ENCODE measurements at places on chromosomes 13 and 19. TPM values are rescaled to one million over a fixed set of nuclear protein-coding genes. Genes with fewer than 3 reads are reported as not detected.

The PLVAP gene
- 174 TPM for total RNA-seq

The RNF225 gene
- total RNA-seq = 0.55 TPM

The TLE2 gene
- total RNA-seq = 58.6 TPM

The CKM gene
- total RNA-seq = 0.41 TPM

GRCh38 chr13:106233134-106233735, 302.2 kb downstream of the EFNB2 start:
- H3K4me3 ChIP-seq = no peak overlapping the region
- no peaks in the 10 kb centered on the region for H3K4me1 ChIP-seq
- H3K27me3 ChIP-seq = no peaks in the 10 kb centered on the region

GRCh38 chr19:1608359-1609102, 3.3 kb upstream of the UQCR11 start:
- DNase-seq = no peak
- H3K4me1 ChIP-seq = peaks cover 19% of the 10 kb centered on the region
- peak overlapping the region; percentile 24 for H3K27ac ChIP-seq
- H3K36me3 ChIP-seq = peaks cover 13% of the 10 kb centered on the region
- no peaks in the 10 kb centered on the region for H3K27me3 ChIP-seq
- no peak overlapping the region for H3K4me3 ChIP-seq

- no peak overlapping the region for H3K4me3 ChIP-seq
- no peaks in the 10 kb centered on the region for H3K36me3 ChIP-seq
- H3K27ac ChIP-seq = no peak overlapping the region
- H3K27me3 ChIP-seq = no peaks in the 10 kb centered on the region
- no peak for DNase-seq
- no peaks in the 10 kb centered on the region for H3K4me1 ChIP-seq
Observed at GRCh38 chr19:31483226-31483857, 134.1 kb upstream of the TSHZ3 start.

DNA sequence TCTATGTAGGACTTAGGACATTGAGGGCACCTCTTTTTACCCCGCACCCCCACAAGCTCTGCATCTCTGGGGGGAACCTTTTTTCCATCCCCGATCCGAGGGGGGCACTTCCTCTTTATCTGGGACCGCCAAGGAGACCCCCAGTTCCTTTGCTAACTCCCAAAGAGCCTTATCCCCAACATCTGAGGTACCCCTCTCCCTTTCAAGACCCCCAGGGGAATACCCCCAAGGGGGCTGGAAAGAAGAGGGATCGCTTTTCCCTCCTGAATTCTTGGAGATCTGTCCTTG, 1.1 kb downstream of the TNFSF9 start:
- H3K36me3 ChIP-seq = no peaks in the 10 kb centered on the region
- peak overlapping the region; percentile 78 for H3K4me3 ChIP-seq
- peaks cover 26% of the 10 kb centered on the region for H3K4me1 ChIP-seq
- no peak overlapping the region for H3K27ac ChIP-seq
- no peak for DNase-seq
- H3K27me3 ChIP-seq = no peaks in the 10 kb centered on the region

- H3K27me3 ChIP-seq = no peaks in the 10 kb centered on the region
- H3K4me1 ChIP-seq = no peaks in the 10 kb centered on the region
- DNase-seq = no peak
- H3K4me3 ChIP-seq = no peak overlapping the region
- H3K36me3 ChIP-seq = no peaks in the 10 kb centered on the region
Observed at GRCh38 chr13:101289764-101290163, 126.5 kb downstream of the NALCN start.

GRCh38 chr13:112174476-112175110, 107.6 kb downstream of the SOX1 start:
- no peak overlapping the region for H3K27ac ChIP-seq
- H3K36me3 ChIP-seq = no peaks in the 10 kb centered on the region
- H3K27me3 ChIP-seq = peaks cover 9% of the 10 kb centered on the region
- no peak for DNase-seq

- H3K27me3 ChIP-seq = no peaks in the 10 kb centered on the region
- no peak overlapping the region for H3K27ac ChIP-seq
- H3K4me3 ChIP-seq = no peak overlapping the region
- H3K36me3 ChIP-seq = no peaks in the 10 kb centered on the region
- H3K4me1 ChIP-seq = no peaks in the 10 kb centered on the region
Observed at GRCh38 chr13:104993708-104994107, 1541.8 kb downstream of the EFNB2 start.

DNA sequence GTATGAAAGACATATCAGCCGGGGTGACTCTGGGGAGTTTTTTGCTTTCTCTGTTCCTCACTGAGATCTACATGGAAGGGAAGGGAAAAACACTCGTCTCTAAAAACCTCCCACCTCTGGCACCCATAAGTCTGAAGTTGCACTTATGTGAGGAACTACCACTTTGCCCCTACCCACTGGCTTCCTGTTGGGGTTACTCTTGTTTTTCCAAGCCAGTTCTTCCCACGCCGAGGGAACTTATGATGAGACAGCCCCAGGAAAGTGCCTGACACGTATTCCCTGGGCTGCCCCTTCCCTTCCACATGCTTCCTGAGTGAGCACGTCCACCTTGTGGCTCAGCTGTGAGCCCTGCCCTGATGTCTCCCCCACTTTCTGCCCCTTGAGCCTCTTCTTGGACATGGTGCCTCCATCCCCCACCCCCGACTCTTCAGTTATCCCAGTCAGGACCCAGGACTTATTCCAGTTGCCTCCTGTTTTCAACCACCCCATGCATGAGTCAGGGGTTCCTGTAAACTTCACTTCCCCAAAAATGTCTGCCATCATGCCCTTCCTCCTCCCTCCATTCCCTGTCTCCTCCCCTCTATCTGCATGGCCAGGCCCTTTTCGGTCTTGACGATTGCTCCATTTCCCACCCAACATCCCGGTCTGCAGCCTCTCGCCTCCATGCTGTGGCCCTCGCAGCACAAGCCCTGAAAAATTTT, 5.1 kb upstream of the SIGLEC7 start:
- peaks cover 7% of the 10 kb centered on the region for H3K4me1 ChIP-seq
- no peak overlapping the region for H3K4me3 ChIP-seq
- DNase-seq = peak; percentile 67
- H3K27ac ChIP-seq = peak overlapping the region; percentile 65
- no peaks in the 10 kb centered on the region for H3K36me3 ChIP-seq
- no peaks in the 10 kb centered on the region for H3K27me3 ChIP-seq

- no peak overlapping the region for H3K4me3 ChIP-seq
- H3K4me1 ChIP-seq = no peaks in the 10 kb centered on the region
- DNase-seq = no peak
- no peaks in the 10 kb centered on the region for H3K36me3 ChIP-seq
- H3K27ac ChIP-seq = no peak overlapping the region
- no peaks in the 10 kb centered on the region for H3K27me3 ChIP-seq
Observed at GRCh38 chr19:19738564-19738963, 5.7 kb upstream of the ZNF14 start.

DNA sequence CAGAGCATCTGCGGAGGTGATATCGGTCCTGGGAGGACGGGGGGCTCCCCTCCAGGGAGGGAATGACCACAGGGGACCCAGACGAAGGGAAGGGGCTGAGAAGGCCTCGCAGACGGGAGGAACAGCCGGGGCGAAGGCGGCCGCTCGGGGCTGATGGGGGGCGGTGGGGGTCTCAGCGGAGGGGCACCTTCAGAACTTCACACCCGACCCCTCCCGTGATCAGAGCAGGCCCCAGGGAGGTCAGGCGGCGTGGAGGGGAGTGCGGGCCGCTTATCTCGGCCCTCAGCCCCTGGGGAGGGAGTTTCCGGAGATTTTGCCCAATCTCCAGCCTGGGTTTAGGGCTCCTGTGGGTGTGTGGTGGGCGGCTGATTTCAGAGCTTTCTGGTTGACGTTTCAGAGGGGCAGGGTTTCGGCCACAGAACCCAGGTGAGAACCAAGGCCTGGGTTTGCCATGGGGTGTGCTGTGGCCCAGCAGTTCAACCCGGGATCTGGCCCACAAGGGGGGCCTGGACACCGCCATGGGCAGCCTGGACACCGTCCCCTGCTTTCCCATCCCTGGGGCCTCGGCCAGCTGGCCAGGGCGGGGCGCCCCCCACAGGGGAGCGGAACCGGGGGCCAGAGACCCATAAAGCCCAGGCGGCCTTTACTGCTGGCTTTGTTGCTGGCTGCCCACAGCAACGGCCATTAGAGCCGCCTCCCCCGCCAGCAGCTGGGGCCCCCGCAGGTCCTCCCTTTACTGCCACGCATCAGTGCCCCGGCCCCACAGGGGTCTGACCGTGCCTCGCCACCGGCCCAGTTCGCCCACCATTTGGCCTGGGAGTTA, 29.0 kb downstream of the ARID3A start:
- H3K27me3 ChIP-seq = no peaks in the 10 kb centered on the region
- H3K36me3 ChIP-seq = no peaks in the 10 kb centered on the region
- peaks cover 11% of the 10 kb centered on the region for H3K4me1 ChIP-seq
- no peak overlapping the region for H3K27ac ChIP-seq

GRCh38 chr19:19205416-19206410, 2.5 kb upstream of the NR2C2AP start:
- H3K36me3 ChIP-seq = no peaks in the 10 kb centered on the region
- H3K27me3 ChIP-seq = no peaks in the 10 kb centered on the region
- H3K27ac ChIP-seq = no peak overlapping the region
- no peak overlapping the region for H3K4me3 ChIP-seq
